ENCODE measurements at places on chromosomes 4 and X.

DNA sequence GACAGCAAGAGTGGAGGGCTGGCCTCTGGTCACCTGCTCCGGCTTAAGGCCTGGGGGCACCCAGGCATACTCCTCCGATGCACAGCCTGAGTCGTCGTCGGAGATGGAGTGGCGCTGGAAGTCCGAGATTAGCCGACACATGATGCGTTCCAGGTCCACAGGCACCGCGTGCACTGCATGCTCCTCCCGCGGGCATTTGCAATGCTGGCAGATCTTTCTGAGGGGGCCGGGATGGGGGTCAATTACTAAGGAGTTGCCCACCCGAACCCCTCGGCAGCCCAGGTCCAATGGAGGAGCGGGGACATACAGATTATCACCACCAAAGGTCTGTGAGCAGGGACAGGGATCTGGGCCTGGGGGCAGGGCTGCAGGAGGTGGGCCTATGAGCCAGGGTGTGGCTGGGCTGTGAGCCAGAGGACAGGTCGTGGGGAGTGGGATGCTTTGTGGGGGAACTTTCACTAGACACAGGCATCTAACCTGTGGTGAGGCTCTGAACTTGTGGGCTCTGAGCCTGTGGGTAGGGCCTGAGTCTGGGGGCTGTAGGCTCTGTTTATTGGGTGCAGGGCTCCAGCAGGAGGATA lies 2.4 kb downstream of the PRICKLE3 start:
- no peak for DNase-seq

- DNase-seq, result no peak
Measured at GRCh38 chr4:167185465-167185864, 48.8 kb downstream of the SPOCK3 start.

GRCh38 chrX:44352758-44353157 lies 9.3 kb upstream of the EFHC2 start:
- DNase-seq, result no peak

- DNase-seq, result no peak
Measured at GRCh38 chrX:18548996-18549395, 122.9 kb downstream of the RS1 start.

GRCh38 chr4:120517966-120518365 lies 404.6 kb downstream of the PRDM5 start:
- DNase-seq, result peak; percentile 13

DNA sequence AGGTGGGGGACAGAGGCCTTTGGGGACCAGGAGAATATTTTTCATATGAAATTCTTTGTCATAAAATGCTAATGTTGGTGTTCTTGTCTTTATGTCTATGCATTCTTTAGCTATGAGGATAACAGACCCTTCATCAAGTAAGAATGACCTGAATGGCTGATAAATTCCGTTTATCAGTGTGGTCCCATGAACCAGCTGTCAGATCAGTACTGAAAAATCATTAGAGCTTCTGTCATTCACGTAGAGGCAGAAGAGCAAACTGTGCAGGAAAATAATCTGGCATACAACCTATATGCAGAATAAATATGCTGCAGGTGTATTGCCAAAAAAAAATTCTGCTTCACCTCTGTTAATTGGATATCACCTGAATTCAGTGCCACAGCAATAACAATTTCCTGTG lies 828.6 kb downstream of the ADGRL3 start:
- DNase-seq, result no peak

DNA sequence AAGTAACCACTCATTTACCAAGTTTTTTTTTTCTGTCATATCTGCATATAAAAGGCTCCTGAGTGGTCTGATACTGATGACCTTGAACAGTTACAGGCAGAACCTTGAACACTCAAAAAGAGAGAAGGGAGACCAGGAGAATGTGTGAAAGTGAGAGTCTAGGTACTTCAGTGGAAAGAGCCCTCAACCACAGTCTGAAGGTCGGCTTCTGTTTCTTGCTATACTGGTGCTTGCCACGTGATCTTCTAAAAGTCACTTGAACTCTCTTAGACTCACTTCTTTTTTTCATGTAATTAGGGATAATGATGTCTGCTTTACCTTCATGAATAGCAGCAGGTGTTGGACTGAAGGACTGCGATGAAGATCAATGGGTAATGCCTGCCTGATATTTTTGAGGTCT lies 22.8 kb downstream of the GABRB1 start:
- no peak for DNase-seq

GRCh38 chr4:186216465-186217024 lies 10.8 kb upstream of the KLKB1 start:
- DNase-seq, result no peak

DNA sequence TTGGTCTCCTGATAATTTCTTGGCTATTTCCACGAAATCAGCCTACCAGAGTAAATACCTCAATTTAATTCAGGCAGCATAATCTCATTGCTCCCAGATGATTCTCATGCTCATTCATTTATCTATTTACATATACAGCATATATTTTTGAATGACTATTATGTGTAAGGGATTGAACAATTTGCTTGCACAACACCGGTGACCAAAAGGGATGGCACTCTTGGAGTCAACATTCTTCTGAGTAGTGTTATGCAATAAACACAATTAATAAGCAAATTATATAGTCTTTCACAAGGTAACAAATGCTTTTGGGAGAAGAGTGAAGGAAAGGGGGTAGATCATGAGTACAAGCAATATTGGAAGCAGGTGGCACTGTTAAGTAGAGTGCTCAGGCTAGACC lies 1015.3 kb downstream of the ARAP2 start:
- no peak for DNase-seq

GRCh38 chrX:119826399-119826959 lies 26.3 kb downstream of the UPF3B start:
- no peak for DNase-seq

GRCh38 chrX:43666311-43666912 lies 10.3 kb downstream of the MAOA start:
- no peak for DNase-seq

DNA sequence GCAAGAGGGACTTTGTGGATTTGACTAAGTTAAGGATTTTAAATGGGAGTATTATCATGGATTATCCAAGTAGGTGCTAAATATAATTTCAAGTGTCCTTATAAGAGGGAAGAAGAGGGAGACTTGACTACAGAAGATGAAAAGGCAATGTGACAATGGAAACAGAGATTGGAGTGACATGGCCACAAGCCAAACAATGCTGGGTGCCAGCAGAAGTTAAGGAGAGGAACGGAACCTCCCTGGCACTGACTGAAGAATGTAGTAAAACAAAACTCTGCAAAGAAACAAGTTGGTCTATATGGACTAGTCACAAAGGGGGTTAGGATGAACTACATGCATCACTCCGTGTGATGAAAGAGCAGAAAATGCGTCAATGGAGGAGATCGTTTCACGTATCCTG lies 395.8 kb upstream of the GALNT7 start:
- no peak for DNase-seq

- DNase-seq, result no peak
Measured at GRCh38 chr4:122170775-122171174, 18.6 kb downstream of the BLTP1 start.

GRCh38 chr4:154416190-154416547 lies 75.4 kb downstream of the DCHS2 start:
- peak; percentile 22 for DNase-seq

DNA sequence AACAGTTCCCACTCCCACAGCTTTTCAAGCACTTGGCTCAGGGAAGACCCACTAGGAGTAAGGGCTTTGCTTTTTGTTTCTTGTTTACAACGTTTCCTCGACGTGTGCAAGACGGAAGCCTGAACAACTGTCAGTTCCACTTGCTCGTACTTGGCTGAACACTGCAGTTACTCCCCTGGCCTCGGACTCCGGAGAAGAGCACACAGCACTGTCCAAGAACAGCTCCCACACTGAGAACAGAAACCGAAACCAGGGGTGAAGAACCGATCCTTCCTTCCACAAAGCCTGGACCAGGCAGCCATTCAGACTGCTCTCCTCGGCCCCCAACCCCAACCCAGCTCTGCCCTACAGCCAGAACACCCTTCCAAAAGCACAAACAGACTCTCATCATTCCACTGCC lies 25.5 kb downstream of the IRF2 start:
- DNase-seq, result peak; percentile 78

DNA sequence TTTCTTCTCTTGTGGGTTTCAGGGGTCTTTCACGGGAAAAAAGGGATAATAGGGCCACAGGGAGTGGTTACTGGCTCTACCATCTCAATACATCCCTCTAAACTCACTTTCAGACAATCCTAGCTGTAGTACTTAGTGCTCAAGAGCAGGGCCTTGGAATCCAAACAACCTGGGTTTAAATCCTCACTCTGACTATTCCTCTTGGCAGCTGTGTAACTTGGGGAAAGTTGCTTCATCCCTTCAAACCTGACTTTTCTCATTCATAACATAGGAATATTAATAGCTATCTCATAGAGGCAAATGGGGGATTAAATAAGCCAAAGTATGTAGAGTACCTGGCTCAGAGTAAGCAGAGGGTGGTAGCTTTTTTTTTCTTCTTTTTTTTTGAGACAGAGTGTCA lies 32.4 kb downstream of the CCNG2 start:
- DNase-seq, result no peak

DNA sequence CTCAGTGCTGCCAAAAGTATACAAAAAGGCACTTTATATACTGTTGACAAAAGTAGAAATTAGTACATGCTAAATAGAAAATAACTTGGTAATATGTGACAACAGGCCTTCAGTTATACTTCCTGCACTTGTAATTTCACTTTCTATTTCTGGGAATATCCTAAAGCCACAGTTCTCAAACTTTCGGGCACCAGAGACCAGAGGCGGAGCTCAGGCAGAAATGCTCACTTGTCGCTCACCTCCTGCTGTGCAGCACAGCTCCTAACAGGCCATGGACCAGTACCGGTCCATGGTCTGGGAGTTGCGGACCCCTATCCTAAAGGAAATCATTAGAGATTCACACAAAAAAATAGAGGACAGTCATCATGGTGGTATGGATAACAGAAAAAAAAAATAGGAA lies 25.7 kb downstream of the ACSL4 start:
- DNase-seq, result no peak

- no peak for DNase-seq
Measured at GRCh38 chrX:148552775-148553174, 52.4 kb downstream of the AFF2 start.

- no peak for DNase-seq
Measured at GRCh38 chr4:133058701-133059100, 90.4 kb upstream of the PCDH10 start.

GRCh38 chr4:109947457-109947856 lies 34.8 kb downstream of the EGF start:
- no peak for DNase-seq

- DNase-seq, result no peak
Measured at GRCh38 chr4:74364256-74364651, 691 bp upstream of the EREG start.

- no peak for DNase-seq
Measured at GRCh38 chr4:97123573-97123972, 1019.7 kb downstream of the STPG2 start.

DNA sequence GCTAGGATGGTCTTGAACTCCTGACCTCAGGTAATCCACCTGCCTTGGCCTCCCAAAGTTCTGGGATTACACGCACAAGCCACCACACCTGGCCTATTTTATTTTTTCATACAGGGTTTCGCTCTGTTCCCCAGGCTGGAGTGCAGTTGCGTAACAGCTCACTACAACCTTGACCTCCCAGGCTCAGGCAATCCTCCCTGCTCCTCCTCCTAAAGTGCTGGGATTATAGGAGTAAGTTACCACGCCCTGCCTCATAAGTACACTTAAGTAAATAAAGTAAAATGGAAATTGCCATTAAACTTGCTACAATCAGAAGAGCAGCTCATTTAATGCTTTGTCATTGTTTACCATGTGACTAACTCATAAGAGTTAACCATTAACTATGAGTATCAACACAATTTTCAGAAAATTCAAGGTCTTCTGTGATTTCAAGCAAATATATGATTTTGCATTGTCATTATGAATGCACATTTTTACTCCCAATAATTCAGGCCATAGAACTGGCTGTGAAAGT lies 12.3 kb downstream of the UGDH start:
- no peak for DNase-seq

- no peak for DNase-seq
Measured at GRCh38 chr4:7581477-7581876, 146.7 kb upstream of the PSAPL1 start.

- DNase-seq, result no peak
Measured at GRCh38 chrX:40262157-40263013, 164.6 kb upstream of the BCOR start.

- DNase-seq, result no peak
Measured at GRCh38 chrX:41900321-41900720, 23.0 kb downstream of the CASK start.

DNA sequence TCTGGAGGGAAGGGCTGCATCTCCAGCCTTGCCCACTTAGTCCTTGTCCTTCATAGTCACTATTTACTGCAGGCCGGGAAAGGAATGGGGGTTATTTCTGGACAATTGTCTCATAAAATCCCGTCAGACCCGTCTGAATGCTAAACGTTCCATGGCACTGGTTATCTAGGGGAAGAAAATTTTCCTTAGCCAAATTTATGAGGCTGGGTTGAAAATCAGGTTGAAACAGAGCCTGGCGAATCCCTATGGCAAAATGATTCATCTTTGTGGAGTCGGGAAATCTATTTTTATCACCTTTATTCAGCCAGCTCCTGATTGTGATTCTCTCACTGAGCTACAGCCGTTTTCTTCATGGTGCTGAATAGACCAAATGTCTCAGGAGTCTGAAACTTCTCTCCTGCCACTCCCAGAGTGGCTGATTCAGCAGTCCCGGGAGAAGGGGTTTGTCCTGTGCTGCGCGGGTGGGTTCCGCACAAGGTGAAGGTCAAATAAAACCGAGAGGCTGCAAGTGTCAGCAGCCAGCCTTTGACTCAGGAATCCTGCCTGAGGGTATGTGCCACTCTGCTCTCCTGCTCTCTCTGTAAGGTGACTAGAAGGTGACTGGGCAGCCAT lies 1.0 kb downstream of the LIMCH1 start:
- DNase-seq, result no peak
